ENCODE measurements at places on chromosomes 11 and 22.
A peak's percentile ranks its signal among the peaks of the same experiment; 100 is the strongest.

- DNase-seq = no peak
Measured at GRCh38 chr22:48835857-48836672, 991.6 kb downstream of the BRD1 start.

- no peak for DNase-seq
Measured at GRCh38 chr11:131944736-131945135, 574.3 kb downstream of the NTM start.

DNA sequence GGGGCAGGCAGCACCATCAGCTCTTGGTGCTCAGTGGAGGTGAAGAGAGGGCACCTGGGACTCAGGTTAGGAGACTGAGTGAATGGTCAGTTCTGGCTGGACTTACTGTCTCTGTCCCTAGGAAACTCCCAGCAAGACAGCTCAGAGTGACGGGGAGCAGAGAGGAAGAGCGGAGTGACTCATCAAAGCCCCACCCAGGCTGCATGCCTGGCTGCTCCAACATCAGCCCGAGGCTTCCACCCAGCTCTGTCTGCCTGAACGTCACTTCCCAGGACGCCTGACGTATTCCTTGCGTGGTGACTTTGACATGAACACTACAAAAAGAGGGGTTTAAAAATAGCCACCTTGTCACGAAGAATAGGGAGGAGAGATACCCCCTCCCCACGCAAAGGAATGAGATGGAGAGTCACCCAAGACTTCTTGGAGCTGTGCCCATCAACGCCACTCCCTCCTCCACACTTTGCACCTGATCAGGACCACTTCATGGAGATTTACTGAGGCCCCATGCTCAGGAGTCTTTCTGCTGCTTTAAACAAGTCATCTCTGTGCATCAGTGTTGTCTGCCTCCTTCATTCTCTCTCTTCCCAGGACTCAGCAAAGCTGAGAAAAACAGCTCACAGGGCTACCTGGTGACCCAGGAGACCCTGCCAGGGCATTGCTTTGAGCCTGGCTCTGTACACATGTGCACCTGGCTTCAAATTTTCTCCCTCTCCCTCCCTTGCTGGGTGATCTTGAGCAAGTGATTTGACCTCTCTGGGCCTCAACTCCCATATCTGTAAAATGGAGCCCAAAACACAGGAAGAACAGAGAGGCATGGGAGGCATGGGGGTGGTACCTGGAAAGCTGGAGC, 83.1 kb downstream of the MN1 start:
- DNase-seq = no peak

DNA sequence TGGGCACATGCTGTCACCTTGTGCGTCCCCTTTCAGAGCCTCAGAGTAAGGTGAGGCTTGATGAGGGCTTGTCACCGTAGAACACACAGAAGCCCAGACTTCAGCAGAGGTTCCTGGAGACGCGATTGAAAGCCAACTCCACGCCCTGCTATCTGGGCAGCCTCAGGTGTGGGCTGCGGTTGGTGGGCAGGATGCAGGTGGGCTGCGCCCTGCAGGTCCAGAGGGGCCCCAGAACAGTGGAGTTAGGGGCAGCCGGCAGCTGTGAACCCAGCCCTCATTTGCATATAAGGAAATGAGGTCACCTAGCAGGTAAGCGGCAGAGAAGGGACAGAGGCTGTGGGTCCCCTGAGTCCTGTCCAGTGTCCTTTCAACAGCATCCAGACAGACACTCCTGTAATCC, 15.4 kb downstream of the PHLDA2 start:
- no peak for DNase-seq

DNA sequence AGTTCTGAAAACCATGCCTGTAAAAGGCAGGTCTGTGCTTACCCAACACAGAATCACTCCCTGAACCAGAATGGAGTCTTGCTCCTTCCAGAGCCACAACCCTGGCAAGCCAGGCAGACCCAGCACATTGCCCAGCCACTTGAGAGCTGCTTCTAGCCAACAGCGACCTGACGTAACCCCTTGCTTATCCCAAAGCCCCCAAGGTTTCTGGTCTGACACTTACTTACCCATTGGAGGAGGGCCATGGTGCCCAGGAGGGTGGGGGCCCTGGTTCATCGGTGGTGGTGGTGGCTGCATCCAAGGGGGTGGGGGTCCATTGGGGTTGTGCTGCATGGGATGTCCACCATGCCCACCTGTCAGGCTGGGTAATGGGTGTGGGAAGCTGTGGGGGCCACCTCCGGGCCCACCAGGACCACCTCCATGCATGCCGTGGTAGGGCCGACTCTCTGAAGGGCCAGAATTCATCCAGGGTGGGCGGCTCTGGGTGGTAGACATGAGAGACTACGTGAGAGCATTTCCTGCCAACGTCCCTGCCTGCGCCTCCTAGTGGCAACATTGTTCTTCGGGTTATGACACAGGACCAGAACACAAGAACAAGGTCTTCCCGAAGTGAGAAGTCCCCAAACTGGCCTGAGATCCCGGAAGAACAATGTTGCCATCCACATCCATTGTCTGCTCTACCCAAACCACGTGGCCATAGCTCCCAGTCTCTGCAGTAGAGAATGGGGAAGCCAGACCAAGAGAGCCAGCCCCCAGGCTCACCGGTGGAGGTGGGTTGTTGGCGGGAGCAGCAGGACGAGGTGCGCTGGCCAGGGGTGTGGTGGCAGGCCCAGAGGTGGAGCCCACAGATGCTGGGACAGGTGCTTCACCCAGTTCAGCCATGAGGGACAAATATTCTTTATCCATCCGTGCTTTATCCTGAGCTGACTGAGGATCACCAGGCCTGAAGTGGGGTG, 7.8 kb upstream of the PYGM start:
- peak; percentile 76 for DNase-seq

GRCh38 chr22:27895600-27895999, 23.5 kb downstream of the PITPNB start:
- no peak for DNase-seq

GRCh38 chr11:107996006-107996776, 12.5 kb upstream of the CUL5 start:
- no peak for DNase-seq

GRCh38 chr11:11987503-11988022, 20.9 kb downstream of the DKK3 start:
- no peak for DNase-seq

GRCh38 chr11:82315093-82315492, 418.6 kb downstream of the FAM181B start:
- no peak for DNase-seq

- no peak for DNase-seq
Measured at GRCh38 chr11:113045146-113045545, 83.9 kb downstream of the NCAM1 start.

GRCh38 chr11:65375012-65375411, 7.4 kb downstream of the SLC25A45 start:
- DNase-seq = no peak

GRCh38 chr11:114705280-114706024, 27.1 kb downstream of the NXPE2 start:
- DNase-seq = no peak

DNA sequence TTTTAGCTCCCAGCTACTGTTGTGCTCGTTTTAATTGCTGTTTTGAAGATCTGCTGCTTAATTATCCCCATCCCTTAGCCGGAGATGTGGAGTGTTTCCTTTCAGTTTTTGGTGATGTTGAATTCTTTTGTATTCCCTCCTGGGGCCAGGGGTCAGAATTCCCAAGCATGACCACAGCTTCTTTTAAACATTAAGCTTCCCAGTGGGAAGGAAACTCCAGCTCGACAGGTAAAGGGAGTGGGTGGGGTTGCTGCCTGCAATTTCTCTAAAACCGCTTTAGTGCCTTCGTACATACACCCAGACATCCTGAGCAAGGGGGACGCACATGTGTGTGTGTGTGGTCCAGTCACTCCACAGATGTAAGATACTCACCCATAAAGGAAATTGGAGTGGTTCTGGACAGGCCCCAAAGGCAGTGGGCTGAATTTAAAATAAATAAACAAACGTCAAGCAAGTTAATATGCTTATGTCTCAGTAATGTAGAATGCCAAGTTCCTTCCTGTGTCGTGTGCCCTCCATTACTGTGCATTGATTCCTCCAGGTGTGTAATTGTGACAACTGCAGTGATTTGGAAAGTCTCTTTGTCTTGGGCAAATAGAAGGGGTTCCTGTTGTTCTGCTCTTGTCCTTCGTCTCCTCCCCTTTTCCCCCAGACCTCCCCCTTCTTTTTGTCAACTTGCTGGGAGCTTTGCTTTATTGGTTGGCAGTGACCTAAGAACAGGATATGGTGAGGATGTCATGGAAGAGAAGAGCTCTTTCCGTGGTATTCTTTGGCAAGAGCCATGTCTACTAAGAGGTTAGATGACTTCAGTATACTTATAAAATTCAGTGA, 19.2 kb upstream of the ADSL start:
- DNase-seq = no peak

GRCh38 chr11:41379084-41379483, 80.4 kb downstream of the LRRC4C start:
- no peak for DNase-seq

- no peak for DNase-seq
Measured at GRCh38 chr11:123073343-123074057, 11.6 kb upstream of the HSPA8 start.

DNA sequence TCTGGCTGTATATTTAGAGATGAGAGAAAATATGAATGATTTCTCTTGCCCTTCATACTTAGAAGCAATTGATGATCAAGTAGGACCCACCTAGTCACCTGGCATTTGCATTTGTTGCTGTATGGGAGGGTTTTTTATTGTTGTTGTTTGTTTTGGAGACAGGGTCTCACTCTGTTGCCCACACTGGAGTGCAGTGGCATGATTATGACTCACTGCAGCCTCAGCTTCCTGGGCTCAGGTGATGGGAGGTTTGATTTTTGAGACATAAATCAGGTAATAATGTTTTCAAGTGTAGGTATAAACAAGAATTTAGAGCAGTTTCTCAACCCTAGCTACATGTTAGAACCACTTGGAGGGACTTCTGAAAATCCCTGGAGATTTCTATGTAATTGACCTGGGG, 63.0 kb downstream of the TNRC6B start:
- no peak for DNase-seq

Measured in stimulated activated CD8-positive, alpha-beta memory T cell treated with anti-CD3 and anti-CD28 coated beads, Interleukin-4, amount 100 ng/mL, for 4 hours (primary cell).